Fibroblast of the conjunctiva (primary cell): ENCODE measurements at places on chromosomes 4 and X.
A peak's percentile ranks its signal among the peaks of the same experiment; 100 is the strongest.

DNA sequence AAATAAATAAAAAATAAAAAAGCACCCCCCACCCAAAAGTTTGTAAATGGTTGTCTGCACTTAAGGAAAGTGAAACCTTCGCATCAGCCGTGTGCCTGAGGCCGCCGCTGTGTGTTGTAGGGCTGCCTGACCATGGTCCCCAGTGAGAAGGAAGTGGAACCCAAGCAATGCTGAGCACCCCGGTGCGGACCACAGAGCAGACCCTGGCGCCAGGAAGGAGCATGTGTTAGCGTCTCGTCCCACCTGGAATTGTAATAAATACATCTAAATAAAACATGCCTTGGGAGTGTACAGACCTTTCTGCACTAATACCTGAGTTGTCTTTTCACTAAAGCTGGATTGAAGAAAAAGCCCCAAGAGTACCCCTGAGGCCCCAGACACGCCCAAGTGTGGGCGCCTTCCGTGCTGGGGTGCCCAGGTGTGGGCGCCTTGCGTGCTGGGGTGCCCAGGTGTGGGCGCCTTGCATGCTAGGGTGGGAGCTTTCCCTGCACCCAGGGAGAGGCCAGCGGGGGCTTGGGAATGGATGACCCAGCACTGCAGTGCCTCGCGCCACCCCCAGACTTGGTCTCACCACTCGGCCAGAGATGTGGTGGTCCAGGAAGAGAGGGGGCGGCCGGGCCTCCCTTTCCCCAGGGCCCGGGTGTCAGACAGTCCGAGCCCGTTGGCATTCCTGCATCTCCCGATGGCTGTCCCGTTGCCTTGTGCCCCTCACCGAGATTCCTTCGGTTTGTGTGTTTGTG is 33.7 kb downstream of the HTT-AS start:
- no peak for DNase-seq

DNA sequence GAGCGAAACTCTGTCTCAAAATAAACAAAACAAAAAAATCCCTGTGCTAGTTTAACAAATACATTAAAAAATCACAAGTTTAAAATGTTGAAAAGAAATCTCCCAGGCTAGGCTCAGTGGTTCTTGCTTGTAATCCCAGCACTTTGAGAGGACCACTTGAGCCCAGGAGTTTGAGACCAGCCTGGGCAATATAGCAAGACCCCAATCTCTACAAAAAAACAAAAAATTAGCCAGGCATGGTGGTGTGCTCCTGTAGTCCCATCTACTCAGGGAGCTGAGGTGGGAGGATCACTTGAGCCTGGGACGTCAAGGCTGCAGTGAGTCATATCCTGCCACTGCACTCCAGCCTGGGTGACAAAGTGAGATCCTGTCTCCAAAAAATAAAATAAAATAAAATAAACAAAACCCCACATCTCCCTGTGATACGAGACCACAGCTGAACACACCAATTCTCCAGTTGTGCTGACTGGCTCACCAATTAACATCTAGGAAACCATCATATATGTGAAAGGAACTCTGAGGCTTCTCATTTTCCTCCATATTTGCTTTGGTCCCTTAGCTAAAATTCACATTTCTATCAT is 7.3 kb downstream of the RPS4X start:
- no peak for DNase-seq

- no peak for DNase-seq
Measured at GRCh38 chrX:19798423-19798822, 89.0 kb downstream of the SH3KBP1 start.

DNA sequence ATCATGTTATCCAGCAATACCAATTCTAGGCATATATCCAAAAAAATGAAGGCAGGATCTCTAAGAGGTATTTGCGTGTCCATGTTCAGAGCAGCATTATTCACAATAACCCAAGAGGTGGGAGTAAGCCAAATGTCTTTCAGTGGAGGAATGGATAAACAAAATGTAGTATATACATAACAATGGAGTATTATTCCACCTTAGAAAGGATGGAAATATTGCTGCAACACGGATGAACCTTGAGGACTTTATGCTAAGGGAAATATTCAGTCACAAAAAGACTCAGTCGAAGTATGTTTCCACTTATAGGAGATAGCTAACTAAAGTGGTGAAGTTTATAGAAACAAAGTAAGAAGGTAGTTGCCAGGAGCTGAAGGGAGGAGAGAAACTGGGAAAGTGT is 74.3 kb downstream of the LARP1B start:
- DNase-seq: no peak

DNA sequence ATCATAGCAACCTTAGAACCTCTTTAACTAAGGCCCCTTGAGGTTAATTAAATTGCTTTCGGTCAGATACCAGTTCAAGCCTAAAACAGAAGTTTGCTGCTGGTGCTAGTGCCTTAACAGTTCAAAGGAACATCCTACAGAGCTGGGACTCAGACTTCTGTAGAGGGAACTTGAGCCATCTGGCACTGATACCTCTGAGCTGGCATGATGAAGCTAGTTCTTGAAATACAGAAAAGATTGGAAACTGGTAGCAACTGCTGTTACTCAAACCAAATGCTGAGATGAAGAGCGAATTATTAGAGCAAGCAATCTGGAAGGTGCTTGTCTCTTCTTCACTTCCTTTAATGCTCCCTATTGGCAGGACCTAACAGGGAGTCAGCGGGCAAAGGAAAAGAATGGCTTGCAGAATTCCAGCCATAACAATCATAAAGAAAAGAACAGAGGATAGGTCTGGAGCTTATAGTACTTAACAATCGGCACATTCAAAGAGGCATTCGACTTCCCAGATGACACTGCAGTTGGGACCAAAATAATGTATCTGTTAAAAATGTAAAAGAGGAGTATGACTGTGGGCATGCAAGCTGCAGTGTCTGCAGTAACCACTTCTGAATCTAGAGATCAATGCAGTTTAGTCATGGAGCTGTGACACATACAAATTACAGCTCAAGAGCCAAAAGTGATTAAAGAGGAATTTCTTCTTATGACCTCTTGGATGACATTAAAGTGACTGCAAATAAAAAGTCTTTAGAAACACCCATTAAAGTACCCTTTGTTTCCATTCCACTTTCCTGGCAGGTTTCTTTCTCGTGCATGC is 298.9 kb downstream of the PDGFC start:
- DNase-seq: peak; percentile 13

GRCh38 chrX:44817029-44817428 is 26.8 kb upstream of the DUSP21 start:
- no peak for DNase-seq

DNA sequence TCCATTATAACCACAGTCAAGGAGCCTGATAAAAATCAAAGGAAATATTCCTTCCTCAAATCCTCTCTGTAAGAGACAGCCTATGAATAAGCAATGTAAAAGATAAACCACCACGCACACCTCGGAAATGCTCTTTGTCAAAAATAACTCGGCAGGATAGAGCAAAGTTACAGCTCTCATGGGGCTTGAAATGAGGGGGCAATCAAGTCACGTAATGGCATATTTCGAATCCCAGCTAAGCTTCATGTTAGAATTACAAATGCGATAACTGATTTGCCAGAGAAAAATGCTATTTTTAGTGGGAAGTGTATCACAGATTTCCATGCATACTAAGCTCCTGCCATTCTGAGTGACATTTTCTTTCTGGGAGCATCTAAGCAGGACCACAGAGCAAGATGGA is 49.4 kb downstream of the EVC2 start:
- no peak for DNase-seq

GRCh38 chr4:75696071-75696470 is 22.9 kb upstream of the G3BP2 start:
- DNase-seq: no peak

DNA sequence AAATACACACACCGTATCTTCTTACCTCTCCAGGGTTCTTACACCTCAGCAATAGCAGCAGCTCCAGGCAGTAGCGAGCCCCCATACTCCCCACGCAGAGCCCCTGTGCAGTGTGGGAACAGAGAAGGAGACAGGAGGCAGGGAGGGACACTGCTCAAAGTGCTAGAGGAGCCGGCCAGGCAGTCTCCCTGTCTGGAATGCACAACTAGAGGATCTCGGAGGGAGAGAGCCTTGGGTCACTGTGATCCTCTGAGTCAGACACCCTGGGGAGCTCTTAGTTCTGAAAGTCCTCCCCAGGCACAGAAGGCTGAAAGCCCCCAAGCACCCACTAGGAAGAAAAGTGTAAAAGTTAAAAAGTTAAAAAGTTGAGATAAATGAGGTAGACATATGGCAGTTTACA is 16.0 kb downstream of the AMELX start:
- no peak for DNase-seq

DNA sequence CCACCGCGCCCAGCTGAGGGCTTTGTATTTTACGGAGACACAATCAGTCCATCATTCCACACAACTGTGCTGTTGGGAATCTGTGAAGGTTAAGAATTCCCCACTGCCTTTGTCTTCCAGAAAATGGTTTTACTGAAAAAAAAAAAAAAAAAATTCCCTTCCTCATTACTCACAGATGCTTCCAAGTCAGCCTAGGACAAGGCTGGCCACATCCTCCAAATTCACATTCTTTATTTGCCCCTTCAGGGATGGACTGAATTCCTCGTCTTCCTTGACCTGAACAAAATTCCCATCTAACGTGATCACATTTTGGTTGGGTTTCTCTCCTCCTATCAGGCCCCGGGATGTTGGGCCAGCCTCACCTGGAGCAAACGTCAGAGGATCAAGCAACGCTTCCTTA is 130.3 kb downstream of the DHRSX start:
- no peak for DNase-seq

- no peak for DNase-seq
Measured at GRCh38 chr4:187088070-187088799, 364.6 kb upstream of the FAT1 start.

DNA sequence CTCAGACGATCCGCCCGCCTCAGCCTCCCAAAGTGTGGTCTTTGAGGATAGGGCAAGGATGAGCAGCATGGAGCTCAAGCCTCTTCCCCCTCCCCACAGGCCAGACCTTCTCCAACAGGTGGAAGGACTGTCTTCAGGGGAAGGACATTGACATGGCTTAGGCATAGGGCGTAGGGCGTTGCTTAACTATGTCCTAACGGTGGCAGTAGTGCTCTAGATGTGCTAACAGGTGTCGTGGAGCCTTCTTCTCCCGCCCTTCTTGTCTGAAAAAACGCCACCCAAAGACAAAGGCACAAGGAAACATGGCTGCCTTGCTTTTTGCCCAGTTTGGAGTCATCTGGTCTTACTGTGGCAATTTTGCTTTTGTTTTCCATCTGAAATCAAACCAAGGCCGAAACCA is 219.8 kb downstream of the OR13H1 start:
- peak; percentile 87 for DNase-seq

DNA sequence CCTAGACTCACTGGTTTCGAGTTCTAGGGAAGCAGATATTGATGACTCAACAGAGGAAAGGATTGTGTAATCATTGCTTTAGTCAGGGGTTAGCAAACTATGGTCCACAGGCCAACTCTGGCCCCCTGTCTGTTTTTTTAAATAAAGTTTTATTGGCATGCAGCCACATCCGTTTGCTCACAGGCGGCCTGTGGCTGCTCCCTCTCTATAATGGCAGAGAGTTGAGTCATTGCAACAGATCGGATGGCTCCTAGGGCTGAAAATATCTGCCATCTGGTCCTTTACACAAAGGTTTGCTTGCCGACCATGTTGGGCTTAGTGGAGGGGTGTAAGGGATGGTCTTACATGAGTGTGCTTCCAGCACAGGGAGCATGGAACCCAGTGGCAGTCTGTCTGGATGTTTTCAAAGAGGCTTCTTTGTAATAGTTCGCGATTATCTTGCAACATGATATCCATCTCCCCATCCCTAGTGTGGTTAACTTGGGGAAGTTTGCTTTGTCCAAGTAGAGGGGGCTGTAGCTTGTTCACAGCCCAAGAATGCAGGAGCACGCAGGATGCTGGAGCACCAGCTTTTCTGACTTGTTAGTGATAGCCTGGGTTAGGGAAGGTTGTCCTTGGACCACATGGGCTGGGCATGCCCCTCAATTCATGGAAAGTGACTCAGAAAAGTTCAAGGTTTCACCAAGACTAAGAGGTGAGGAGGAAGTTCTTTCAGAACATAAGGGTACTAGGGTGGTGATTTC is 59.3 kb upstream of the CLDN34 start:
- DNase-seq: no peak

DNA sequence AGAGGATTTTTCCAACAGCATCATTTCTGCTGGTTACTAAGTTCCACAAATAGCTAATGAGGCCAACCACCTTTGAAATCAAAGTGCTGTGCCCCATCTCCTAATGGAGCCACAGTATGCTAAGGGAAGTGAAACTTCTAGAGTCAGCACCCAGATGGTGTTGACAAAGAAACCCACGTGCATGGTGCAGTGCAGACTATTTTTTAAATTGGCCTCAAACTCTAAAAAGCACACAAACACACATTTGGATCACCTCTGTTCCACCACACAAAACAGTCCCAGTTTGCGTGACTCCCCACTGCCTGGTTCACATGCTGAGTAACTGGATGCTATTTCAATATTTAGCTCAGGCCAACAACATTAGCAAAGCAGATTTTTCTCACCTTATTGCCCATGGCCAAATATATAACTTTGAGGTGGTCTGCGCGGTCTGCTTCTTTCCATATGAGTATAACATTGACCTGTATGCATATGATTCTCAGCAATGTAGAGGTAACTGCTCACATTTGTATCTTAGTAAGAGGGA is 69.9 kb downstream of the AMELX start:
- DNase-seq: no peak
